ENCODE measurements at places on chromosomes 3 and 15.
A peak's percentile ranks its signal among the peaks of the same experiment; 100 is the strongest.

- no peak for DNase-seq
Measured at GRCh38 chr15:81225161-81225671, 28.5 kb downstream of the IL16 start.

- peak; percentile 15 for DNase-seq
Measured at GRCh38 chr3:30779686-30780287, 114.7 kb downstream of the GADL1 start.

- no peak for DNase-seq
Measured at GRCh38 chr3:66778777-66779176, 219.3 kb upstream of the KBTBD8 start.

DNA sequence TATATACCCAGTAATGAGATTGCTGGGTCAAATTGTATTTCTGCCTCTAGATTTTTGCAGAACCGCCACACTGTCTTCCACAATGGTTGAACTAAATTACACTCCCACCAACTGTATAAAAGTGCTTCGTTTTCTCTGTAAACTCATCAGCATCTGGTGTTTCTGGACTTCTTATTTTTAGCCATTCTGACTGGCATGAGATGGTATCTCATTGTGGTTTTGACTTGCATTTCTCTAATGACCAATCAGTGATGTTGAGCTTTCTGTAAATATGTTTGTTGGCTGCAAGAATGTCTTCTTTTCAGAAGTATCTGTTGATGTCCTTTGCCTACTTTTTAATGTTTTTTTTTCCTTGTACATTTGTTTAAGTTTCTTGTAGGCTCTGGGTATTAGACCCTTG is 182.9 kb upstream of the TRIM42 start:
- DNase-seq: no peak

GRCh38 chr15:48416301-48416700 is 85.1 kb downstream of the DUT start:
- DNase-seq: no peak

DNA sequence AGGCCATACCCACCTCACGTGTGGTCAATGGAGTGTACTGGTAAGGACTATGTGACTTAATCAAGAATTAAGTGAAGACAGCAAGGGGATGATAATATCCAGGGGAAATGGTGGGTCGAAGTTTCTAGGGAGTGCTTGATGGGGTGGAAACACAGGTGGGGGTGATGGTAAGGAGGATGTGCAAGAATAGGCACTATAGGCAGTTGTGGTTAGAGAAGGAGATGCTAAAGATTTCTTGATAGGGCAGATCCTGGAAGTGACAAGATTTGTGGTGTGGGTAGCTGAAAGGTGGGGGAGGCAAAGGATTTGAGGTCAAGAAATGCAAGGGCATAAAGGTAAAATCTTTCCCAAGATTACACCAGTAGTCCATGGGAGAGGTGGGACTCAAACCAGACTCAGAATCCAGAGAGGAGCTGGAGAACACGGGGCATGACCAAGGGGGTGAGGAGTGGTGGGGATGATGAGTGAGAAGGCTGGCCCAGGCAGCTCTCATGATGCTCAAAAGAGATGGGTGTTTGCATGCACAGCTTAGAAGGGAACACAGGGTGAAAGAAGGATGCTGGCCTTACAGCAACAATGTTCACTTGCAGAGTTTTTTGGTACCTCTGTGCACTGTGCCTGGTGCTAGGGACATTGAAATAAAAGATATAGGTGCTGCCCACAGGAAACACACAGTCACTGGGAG is 78.4 kb downstream of the CCR1 start:
- DNase-seq: no peak

GRCh38 chr15:37056177-37057121 is 43.9 kb downstream of the MEIS2 start:
- DNase-seq: no peak

- DNase-seq: no peak
Measured at GRCh38 chr3:32813180-32813579, 4.6 kb upstream of the TRIM71 start.

- DNase-seq: no peak
Measured at GRCh38 chr3:15276028-15276724, 56.2 kb downstream of the SH3BP5 start.

GRCh38 chr15:54250326-54250725 is 272.1 kb downstream of the UNC13C start:
- DNase-seq: no peak

- no peak for DNase-seq
Measured at GRCh38 chr3:52813810-52814209, 16.7 kb downstream of the ITIH4 start.

- DNase-seq: no peak
Measured at GRCh38 chr15:74978503-74978902, 16.9 kb upstream of the SCAMP5 start.

GRCh38 chr3:76965122-76965725 is 74.7 kb upstream of the ROBO2 start:
- DNase-seq: no peak

GRCh38 chr3:22748453-22749045 is 454.6 kb upstream of the UBE2E2 start:
- no peak for DNase-seq

DNA sequence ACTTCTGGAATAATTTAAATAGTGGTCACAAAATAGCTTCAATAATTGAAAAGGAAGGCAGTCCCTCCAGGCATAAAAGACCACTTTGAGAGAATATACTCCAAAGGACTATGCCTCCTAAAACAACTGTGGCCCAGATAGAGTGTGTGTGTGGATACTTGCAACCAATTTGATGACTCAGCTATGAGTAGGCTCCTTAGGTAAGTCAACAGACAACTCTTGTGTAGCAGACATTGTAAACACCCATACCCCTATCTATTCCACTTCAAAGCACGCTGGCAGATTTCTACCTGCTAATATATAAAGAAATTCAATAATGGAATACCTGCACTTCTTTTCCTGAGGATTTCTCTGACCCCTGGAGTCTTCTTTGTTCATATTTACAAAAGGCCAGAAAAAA is 254.5 kb downstream of the NEK10 start:
- no peak for DNase-seq

GRCh38 chr3:196198771-196199753 is 12.1 kb downstream of the ZDHHC19 start:
- DNase-seq: no peak

DNA sequence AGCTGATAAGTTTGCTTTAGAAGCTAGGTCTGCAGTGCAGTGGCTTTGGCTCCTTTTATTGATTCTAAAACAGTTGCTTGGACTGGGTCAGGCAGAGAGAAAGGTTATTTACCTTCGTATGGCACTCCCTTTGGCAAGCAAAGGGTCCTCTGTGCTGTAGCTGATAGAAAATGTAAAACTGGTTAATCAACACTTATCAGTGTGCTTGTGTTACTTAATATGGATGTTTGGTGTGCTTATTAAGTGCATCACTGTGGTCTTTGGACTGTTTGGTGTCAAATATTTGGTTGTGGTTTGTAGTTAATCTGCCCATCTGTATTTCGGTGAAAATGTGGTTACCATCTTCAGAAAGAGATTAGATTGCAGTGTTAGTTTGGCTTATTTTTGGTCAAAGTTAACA is 16.0 kb downstream of the UBE2E2 start:
- peak; percentile 58 for DNase-seq

DNA sequence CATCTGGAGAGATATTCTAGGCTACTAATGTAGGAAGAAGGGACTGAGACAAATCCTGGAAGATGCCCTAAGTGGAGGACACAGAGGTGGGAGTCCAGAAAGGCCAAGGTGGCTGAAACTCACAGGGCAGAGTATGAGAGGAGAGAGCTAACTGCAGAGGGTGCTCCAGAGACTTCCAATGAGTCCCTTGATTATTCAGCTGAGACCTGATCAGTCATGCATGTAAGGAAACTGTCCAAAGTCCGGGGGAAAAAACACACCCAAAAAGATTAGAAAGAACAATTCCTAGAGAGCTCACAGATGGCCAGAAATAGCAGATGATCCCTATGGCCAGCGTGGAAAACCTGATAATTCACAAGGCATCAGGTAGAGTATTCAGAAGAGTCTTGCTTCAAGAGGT is 18.7 kb upstream of the FOXP1 start:
- DNase-seq: no peak

DNA sequence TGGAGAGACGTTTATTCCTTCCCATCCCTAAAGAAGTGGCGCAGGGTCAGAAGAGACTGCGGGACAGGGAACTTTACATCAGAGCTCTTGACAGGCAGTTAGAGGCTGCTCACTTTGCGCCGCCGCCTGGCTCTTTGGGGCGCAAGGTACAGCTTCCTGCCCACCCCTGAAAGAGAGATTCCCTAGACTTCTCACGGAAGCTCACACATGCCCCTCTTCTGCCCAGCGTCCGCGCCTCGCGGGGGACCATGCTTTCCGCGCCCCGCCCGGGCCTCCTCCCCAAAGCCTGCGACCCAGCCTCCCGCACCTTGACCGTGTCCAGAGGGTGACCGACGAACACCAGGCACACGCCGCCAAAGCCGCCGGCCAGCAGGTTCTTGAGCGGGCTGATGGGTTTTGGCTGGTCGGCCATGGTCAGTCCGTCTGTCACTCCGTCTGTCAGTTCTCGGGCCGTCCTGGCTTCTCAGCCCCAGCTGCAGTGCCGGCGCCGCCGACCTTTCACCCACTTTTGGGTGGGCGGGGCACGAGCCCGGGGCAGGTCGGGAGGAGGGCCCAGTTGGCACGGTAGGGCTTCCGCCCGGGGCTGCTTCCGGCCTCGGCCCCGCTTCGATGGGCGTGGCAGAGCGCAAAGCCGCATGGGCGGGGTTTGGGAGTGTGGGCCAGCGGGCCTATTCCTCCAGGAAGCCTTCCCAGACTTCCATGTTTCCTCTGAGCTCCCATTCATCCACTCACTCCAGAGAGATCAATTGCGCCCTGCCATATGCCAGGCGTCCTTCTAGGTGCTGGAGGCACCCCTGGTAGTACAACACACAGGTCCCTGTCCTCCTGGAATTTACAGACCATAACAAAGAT is at the start of gene SLC25A20:
SLC25A20 (minus strand) TSS at position 500 of the 852 bp plus-strand sequence; CDS start at position 412, 88 bp downstream.
- peak; percentile 94 for DNase-seq

DNA sequence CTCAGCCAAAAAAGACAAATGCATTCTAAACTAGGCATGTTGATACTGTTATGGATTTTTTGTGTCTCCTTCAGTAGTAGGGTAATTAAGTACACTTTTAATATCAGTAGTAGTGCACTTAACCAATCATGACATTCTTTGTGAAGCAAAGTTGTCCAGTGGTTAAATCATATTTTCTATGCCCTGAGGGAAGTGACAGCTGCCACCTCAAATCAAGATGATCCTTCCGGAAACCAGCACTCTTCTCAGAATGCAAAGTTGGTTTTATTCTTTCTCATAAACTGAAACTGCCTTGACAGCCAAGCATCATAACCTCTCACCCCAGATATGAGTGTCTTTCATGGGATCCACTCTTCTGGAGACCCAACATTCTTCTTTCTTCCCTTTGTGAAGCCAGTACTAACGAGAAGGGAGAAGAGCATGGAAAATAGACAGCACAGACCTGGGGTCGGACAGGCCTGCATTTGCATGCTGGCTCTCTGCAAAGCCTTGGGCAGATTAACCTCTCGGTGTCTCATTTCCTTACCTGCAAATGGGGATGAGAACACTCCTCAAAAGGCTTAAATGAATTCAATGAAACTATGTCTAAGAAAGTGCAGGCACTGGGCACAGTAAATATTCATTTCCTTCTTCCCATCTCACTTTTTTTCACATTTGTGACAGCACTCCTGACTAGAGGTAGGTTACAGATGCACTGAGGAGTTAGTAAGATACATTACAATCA is 13.2 kb downstream of the AAGAB start:
- peak; percentile 81 for DNase-seq

DNA sequence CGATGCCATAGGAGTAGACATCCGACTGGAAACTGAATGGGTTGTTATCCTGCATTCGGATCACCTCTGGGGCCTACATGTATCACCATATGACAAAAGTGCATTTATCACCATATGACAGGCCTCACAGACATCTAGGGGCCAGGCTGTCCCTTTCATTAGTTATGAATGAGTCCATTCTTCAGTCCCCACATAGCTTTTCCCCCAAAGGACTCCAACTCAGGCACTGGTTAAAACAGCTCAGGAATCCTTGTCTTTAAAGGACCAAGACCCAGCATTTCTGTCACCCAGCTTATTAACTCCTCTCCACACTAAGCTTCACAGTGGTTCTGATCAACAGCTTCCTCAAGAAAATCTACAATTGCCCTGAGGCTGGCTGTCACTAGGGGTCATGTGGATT is 28.3 kb downstream of the MKRN2 start:
- DNase-seq: no peak

DNA sequence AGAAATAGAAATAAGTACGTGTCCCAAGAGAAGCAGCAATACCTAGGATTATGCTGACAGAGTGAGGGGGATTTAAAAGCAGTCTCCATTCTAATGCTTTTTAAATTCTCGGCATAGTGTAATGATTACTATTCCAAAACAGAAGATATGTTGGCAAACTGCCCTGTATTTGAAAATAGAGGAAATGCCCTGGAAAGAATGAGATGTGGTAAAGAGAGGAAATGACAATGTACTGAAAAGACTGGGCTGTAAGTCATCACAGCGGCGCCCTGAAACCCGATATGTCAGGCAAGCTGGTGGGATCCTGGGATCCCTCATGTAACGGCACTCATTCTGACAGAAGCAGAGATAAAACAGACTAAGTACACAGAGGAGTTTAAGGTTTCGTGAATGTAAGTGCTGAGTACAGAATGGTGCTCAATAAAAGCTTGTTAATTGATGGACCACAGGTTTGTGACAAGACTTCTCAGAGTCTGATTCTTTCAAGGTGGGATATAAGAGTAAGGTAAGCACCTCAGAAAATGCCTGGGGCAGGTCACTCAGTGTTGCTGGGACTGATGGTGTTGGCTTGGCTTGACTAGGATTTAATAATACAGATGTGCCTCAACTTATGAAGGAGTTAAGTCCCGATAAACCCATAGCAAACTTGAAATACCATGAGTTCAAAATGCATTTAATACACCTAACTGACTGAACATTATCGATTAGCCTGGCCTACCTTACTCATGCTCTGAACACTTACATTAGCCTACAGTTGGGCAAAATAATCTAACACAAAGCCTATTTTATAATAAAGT is 91.4 kb downstream of the NFKBIZ start:
- DNase-seq: no peak

DNA sequence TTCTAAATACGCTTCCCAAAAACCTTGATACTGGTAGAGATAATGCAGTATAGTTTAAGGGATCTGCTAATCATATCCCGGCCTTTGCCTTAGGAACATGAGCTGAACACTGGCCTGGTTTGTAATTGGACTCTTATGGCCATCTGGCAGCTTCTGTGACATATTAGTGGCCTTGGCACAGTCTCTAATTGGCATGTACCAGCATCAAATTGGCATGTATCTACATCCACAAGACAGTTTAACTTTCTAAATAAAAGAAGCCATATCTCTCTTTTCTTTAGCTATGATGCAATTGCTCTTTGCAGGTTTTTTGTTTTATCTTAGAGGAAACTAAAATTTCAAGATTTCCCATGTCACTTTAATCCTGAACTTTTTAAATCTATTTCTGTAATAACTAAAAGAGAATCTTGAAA is 44.6 kb upstream of the FILIP1L start:
- DNase-seq: no peak

GRCh38 chr15:80202641-80203360 is 49.2 kb downstream of the CTXND1 start:
- no peak for DNase-seq

Data from MM.1S (cell line).